ENCODE measurements at places on chromosomes 4 and X. TPM values are rescaled to one million over a fixed set of nuclear protein-coding genes. Genes with fewer than 3 reads are reported as not detected.

Gene CDKL2
- 0.84 TPM for total RNA-seq

Gene SLC9B2
- 8.4 TPM for total RNA-seq

Gene NUDT10
- 4.2 TPM for total RNA-seq

Gene NLGN3
- total RNA-seq: 1.2 TPM

Gene KLHL4
- total RNA-seq: 0.50 TPM

Gene PRMT9
- 7.1 TPM for total RNA-seq

Measured in bronchus fibroblast of lung (primary cell).